ENCODE measurements at places on chromosomes 1 and 21. TPM values are rescaled to one million over a fixed set of nuclear protein-coding genes. Genes with fewer than 3 reads are reported as not detected.

Gene SLC25A34
- 7.3 TPM for total RNA-seq

Gene FAM151A
- 0.15 TPM for total RNA-seq

Gene MNDA
- total RNA-seq = 5.2 TPM

Gene FAM163A
- 0.27 TPM for total RNA-seq

Gene GPA33
- total RNA-seq = 0.32 TPM

Gene MROH7
- 3.6 TPM for total RNA-seq

Gene RNU1-4
- total RNA-seq = 5,988 TPM

Gene IFI16
- 67.7 TPM for total RNA-seq

Gene LCE2B
- total RNA-seq = not detected
